ENCODE measurements at places on chromosomes 5 and 9.

DNA sequence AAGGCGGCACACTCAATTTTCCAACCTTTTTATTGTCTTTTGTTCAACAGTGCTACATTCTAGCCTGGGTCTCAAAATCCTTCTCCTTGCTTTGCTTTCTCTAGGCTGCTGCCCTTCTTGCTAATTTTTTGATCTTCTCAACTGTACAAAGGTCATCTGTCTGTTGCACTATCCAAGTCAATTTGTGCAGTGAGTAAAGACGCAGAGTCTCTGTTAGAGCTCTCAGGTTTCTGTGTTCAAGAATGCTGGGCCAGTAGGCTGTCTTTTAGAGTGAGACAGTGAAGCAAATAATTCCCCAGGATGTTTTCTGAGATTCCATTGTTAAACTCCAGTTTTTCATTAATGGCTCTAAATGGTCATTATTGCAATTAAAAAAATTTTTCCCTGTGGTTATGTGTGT lies 255.7 kb upstream of the ACTBL2 start:
- no peaks in the 10 kb centered on the region for H3K27me3 ChIP-seq
- no peak overlapping the region for H3K4me3 ChIP-seq
- H3K36me3 ChIP-seq = no peaks in the 10 kb centered on the region
- no peak overlapping the region for H3K27ac ChIP-seq

- H3K4me1 ChIP-seq = no peaks in the 10 kb centered on the region
- no peak overlapping the region for H3K4me3 ChIP-seq
- H3K27me3 ChIP-seq = no peaks in the 10 kb centered on the region
- no peaks in the 10 kb centered on the region for H3K36me3 ChIP-seq
- no peak overlapping the region for H3K27ac ChIP-seq
Observed at GRCh38 chr5:7991125-7991821, 122.3 kb downstream of the MTRR start.

GRCh38 chr9:127067603-127068220 lies 54.7 kb downstream of the ANGPTL2 start:
- DNase-seq = no peak
- H3K4me1 ChIP-seq = no peaks in the 10 kb centered on the region
- H3K27ac ChIP-seq = no peak overlapping the region

GRCh38 chr5:159878988-159879471 lies 37.3 kb upstream of the ADRA1B start:
- H3K4me3 ChIP-seq = no peak overlapping the region
- DNase-seq = no peak
- H3K27ac ChIP-seq = no peak overlapping the region
- peaks cover 41% of the 10 kb centered on the region for H3K27me3 ChIP-seq
- H3K4me1 ChIP-seq = no peaks in the 10 kb centered on the region
- H3K36me3 ChIP-seq = no peaks in the 10 kb centered on the region

DNA sequence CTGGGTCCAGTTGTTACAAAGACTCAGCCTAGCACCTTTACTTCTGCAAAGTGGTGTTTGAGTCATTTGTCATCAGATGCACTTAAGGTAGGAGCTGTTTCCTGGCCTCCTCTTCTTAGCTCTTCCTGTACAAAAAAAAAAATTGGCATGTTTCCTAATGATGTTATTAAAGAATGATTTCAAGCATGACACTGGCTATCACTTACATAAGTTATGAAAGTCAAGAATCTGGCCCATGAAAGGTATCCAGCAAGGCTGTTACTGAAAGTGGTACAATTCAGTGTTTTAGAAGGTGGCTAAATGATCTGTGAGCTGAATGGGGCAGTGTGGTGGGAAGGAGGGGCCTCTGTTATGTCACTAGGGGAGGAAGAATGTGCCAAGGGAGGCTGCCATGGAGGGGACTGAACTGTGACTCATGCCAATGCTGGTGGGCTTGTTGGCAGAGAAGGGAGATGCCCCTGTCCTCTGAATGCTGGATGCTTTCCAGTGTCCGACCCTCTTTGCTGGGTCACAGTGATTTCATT lies 175.1 kb upstream of the MAP1B start:
- no peak for DNase-seq
- H3K36me3 ChIP-seq = no peaks in the 10 kb centered on the region
- no peak overlapping the region for H3K4me3 ChIP-seq
- H3K4me1 ChIP-seq = no peaks in the 10 kb centered on the region
- no peak overlapping the region for H3K27ac ChIP-seq
- peaks cover 33% of the 10 kb centered on the region for H3K27me3 ChIP-seq

GRCh38 chr5:129629575-129629974 lies 118.3 kb upstream of the MINAR2 start:
- no peak for DNase-seq
- H3K36me3 ChIP-seq = no peaks in the 10 kb centered on the region
- no peak overlapping the region for H3K4me3 ChIP-seq

GRCh38 chr9:91036826-91037510 lies 235.3 kb downstream of the SYK start:
- no peak overlapping the region for H3K27ac ChIP-seq
- DNase-seq = peak; percentile 48
- H3K27me3 ChIP-seq = peaks cover 2% of the 10 kb centered on the region
- H3K36me3 ChIP-seq = no peaks in the 10 kb centered on the region
- peaks cover 25% of the 10 kb centered on the region for H3K4me1 ChIP-seq

GRCh38 chr5:149011084-149011483 lies 51.8 kb downstream of the SH3TC2 start:
- H3K4me1 ChIP-seq = no peaks in the 10 kb centered on the region
- no peaks in the 10 kb centered on the region for H3K36me3 ChIP-seq
- no peaks in the 10 kb centered on the region for H3K27me3 ChIP-seq
- no peak overlapping the region for H3K4me3 ChIP-seq

- H3K27ac ChIP-seq = no peak overlapping the region
- H3K36me3 ChIP-seq = no peaks in the 10 kb centered on the region
- H3K4me1 ChIP-seq = no peaks in the 10 kb centered on the region
- no peak for DNase-seq
- no peak overlapping the region for H3K4me3 ChIP-seq
Observed at GRCh38 chr5:149700347-149700746, 29.8 kb upstream of the PPARGC1B start.

DNA sequence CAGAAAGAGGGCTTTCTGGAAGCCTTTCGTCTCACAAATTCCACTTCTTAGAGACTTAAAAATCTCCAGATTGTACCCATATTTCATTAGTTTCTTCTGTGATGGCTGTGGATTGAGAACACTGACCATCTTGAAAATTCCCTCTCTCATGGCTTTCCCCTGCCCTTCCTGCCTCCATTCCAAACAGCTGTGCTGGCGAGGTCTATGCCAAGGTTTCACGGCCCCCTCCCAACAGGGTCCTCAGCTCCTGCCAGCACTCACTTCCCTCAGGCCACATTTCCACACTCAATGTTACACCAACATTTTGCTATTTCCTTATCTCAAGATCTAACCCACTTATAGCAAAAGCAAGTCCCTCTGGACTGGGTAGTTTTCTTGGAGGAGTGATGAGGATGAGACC lies 40.3 kb upstream of the EQTN start:
- DNase-seq = no peak
- no peaks in the 10 kb centered on the region for H3K27me3 ChIP-seq
- no peaks in the 10 kb centered on the region for H3K36me3 ChIP-seq

GRCh38 chr9:77981332-77981731 lies 50.3 kb downstream of the GNAQ start:
- DNase-seq = no peak
- H3K4me1 ChIP-seq = peaks cover 30% of the 10 kb centered on the region
- no peak overlapping the region for H3K27ac ChIP-seq
- peak overlapping the region; percentile 3 for H3K4me3 ChIP-seq
- peaks cover 3% of the 10 kb centered on the region for H3K36me3 ChIP-seq

DNA sequence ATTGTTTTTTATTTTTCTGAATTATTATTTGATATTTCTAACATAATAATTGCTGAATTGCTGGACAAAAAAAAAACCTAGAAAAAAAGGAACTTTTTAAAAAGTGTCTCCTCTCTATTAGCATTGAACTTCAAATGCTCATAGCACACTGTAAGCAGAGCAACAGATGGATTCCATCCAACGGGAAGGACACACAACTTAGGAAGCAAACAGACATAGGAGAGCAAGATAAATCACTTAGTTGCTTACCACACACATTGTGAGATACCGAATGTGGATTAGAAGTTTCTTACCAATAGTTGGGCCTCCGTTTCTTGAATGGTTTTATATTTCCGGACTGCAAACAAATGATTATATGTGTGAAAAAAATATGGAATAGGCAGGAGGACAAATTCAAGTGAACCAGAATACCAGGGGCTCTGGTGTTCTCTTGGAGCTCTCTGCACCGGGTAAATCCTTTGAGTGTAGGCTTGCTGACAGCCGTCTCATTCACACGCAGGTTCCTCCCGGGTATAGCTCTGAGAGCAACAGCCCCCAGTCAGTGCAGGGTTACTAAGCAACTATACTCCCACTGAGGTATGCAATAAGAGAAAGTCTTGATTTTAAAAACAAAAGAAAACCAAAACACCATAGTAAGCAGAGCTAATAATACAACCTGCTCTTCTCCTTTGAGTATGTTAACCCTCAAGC lies 217.6 kb downstream of the TMEM167A start:
- no peak for DNase-seq
- no peaks in the 10 kb centered on the region for H3K27me3 ChIP-seq
- H3K36me3 ChIP-seq = no peaks in the 10 kb centered on the region
- H3K27ac ChIP-seq = no peak overlapping the region
- H3K4me3 ChIP-seq = no peak overlapping the region
- no peaks in the 10 kb centered on the region for H3K4me1 ChIP-seq

DNA sequence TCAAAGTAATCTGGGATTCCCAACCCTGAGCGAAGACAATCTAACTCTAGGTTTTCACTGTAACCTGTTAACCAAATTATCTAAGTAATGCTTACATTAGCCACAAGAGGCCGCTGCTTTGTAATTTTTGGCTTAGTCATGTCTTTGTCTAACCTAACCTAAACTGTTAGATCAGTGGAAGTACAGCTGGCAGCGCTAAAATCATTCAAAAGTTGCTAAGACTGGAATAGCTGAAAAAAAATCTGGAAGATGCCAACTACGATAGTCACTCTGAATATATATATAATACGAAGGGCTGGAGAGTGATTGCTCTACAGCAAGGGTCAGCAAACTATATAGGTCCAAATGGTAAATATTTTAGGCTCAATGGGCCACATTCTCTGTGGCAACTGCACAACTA lies 60.2 kb downstream of the FBXO38 start:
- H3K4me3 ChIP-seq = no peak overlapping the region
- no peaks in the 10 kb centered on the region for H3K27me3 ChIP-seq
- DNase-seq = peak; percentile 62
- H3K36me3 ChIP-seq = peaks cover 47% of the 10 kb centered on the region
- no peaks in the 10 kb centered on the region for H3K4me1 ChIP-seq

GRCh38 chr9:69180670-69181069 lies 6.6 kb downstream of the TJP2 start:
- H3K36me3 ChIP-seq = no peaks in the 10 kb centered on the region
- H3K4me3 ChIP-seq = no peak overlapping the region
- H3K4me1 ChIP-seq = peaks cover 9% of the 10 kb centered on the region
- H3K27me3 ChIP-seq = peaks cover 10% of the 10 kb centered on the region

GRCh38 chr5:126763371-126763770 lies 13.6 kb upstream of the LMNB1 start:
- no peak for DNase-seq
- no peak overlapping the region for H3K27ac ChIP-seq
- peak overlapping the region; percentile 46 for H3K4me3 ChIP-seq
- H3K36me3 ChIP-seq = peaks cover 11% of the 10 kb centered on the region

- H3K27ac ChIP-seq = no peak overlapping the region
- no peaks in the 10 kb centered on the region for H3K4me1 ChIP-seq
- no peak for DNase-seq
Observed at GRCh38 chr5:173320259-173320658, 8.0 kb downstream of the STC2 start.

GRCh38 chr5:157248821-157249470 lies 17.0 kb upstream of the CYFIP2 start:
- H3K4me3 ChIP-seq = peak overlapping the region; percentile 71
- no peaks in the 10 kb centered on the region for H3K27me3 ChIP-seq
- peak overlapping the region; percentile 92 for H3K27ac ChIP-seq
- peaks cover 63% of the 10 kb centered on the region for H3K4me1 ChIP-seq
- peaks cover 99% of the 10 kb centered on the region for H3K36me3 ChIP-seq
- DNase-seq = no peak

GRCh38 chr9:72185561-72185960 lies 36.3 kb downstream of the GDA start:
- no peak for DNase-seq
- no peaks in the 10 kb centered on the region for H3K4me1 ChIP-seq
- H3K27ac ChIP-seq = no peak overlapping the region
- no peak overlapping the region for H3K4me3 ChIP-seq
- peaks cover 54% of the 10 kb centered on the region for H3K27me3 ChIP-seq
- H3K36me3 ChIP-seq = no peaks in the 10 kb centered on the region

DNA sequence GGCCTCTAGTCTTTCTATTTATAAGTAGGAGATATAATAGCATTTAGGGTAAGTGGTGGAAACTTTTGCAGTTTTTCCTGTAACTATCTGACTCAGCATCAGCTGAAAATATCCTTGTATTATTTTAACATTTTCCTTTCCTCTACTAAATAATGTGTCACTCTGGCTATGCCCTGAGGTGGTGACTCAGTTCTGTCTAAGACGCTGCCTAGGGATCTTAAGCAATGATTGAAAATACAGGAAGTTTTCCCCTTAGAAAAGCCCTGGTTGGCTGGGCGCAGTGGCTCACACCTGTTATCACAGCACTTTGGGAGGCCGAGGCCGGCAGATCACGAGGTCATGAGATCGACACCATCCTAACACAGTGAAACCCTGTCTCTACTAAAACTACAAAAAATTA lies 9.3 kb upstream of the EDIL3 start:
- H3K27me3 ChIP-seq = no peaks in the 10 kb centered on the region
- no peaks in the 10 kb centered on the region for H3K4me1 ChIP-seq
- DNase-seq = no peak
- no peak overlapping the region for H3K27ac ChIP-seq
- H3K36me3 ChIP-seq = no peaks in the 10 kb centered on the region

DNA sequence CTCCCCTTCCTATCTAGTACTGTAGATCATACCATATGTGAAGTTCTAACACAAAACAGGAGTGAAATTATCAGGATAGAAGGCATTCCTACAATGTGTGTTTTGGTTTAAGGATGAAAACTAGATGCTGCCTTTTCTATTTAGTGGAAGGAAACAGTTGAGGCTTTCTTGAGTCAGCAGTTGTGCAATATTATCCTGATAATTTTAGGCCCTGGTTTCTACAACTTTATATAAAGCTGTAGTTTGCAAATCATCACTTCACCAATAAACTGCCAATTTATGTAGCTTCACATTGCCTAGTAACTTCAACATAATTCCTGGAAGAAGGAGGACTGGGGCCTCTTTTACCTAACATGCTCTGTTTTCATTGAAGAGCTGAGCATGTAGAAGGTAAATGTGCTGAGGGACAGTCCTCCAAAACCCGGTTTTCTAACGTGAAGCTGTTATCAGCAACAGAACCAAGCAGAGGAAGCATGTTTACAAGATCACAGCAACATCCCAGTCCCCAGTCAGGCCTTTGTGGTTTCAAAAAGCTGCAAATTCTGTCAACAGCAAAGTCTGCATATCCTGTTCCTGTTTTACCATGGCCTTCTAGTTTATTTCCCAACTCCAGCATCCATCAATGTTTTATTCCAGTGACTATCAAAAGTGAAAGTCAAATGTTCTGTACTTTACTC lies 513.4 kb upstream of the MEF2C start:
- DNase-seq = no peak
- H3K27ac ChIP-seq = no peak overlapping the region
- no peaks in the 10 kb centered on the region for H3K4me1 ChIP-seq
- no peak overlapping the region for H3K4me3 ChIP-seq

Data from effector memory CD8-positive, alpha-beta T cell (primary cell).